ENCODE measurements at places on chromosomes 3 and 15. TPM values are rescaled to one million over a fixed set of nuclear protein-coding genes. Genes with fewer than 3 reads are reported as not detected.

Gene AMIGO3
- not detected for polyA plus RNA-seq

DNA sequence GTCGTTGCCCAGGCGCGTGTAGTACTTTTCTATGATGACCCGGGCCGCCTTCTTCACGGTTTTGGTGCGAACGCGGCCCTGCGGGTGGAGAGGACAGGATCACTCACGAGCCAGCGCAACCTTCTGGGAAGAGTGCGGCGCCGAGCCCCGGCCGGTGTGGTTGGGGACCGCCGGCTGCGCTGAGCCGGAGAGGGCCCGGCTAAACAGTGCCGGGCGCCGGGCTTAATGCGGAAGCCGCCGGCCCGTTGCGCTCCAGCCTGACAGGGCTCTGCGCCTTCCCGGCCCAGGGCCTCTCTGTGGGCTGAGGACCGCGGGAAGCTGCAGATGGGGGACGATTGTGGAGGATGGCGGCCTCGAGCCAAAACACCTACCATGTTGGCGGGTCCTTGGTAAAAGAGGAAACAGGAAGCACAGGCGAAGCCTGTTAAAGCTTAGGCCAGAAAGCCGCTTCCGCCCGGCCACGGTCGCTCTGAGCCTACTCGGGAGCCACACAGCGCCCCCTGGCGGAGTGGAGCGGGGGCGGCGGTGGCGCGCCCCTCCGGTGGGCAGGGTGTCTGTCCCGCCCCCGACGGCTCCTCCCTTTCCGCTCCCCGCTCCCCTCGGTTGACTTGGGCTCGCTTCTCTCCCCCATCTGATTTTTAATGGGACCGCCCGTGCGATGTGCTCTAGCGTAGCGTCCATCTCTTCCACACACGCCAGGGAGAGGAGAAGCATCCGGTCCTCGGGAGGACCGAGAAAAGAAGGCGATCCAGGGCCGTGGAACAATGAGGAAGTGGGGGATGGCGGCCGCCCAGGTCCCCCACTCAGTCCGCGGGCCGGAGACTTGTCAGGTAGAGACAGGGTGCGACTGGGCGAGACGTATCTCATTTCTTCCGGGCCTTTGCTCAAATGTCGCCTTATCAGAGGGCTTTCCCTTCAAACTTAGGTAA is at the start of gene RPS17:
TSS of gene RPS17 (minus strand) at position 403 of the 929 bp plus-strand sequence. CDS start at position 374, 29 bp downstream.
- no peaks in the 10 kb centered on the region for H3K27me3 ChIP-seq
- peaks cover 23% of the 10 kb centered on the region for H3K36me3 ChIP-seq
- peak within 1 kb of the TSS; percentile 90 for H3K27ac ChIP-seq

- no peak for DNase-seq
- no peaks in the 10 kb centered on the region for H3K4me1 ChIP-seq
- H3K4me3 ChIP-seq = no peak overlapping the region
- H3K27ac ChIP-seq = no peak overlapping the region
- H3K36me3 ChIP-seq = no peaks in the 10 kb centered on the region
Observed at GRCh38 chr15:75008629-75009326, 13.4 kb downstream of the SCAMP5 start.

- no peaks in the 10 kb centered on the region for H3K4me1 ChIP-seq
- H3K27me3 ChIP-seq = no peaks in the 10 kb centered on the region
- no peak overlapping the region for H3K4me3 ChIP-seq
- H3K27ac ChIP-seq = no peak overlapping the region
- no peaks in the 10 kb centered on the region for H3K36me3 ChIP-seq
Observed at GRCh38 chr3:122283796-122284445, 41.1 kb upstream of the CSTA start.

GRCh38 chr3:52108302-52109232 is 45.7 kb downstream of the POC1A start:
- H3K27ac ChIP-seq = no peak overlapping the region
- DNase-seq = no peak
- no peak overlapping the region for H3K4me3 ChIP-seq
- no peaks in the 10 kb centered on the region for H3K4me1 ChIP-seq
- no peaks in the 10 kb centered on the region for H3K27me3 ChIP-seq
- H3K36me3 ChIP-seq = no peaks in the 10 kb centered on the region

DNA sequence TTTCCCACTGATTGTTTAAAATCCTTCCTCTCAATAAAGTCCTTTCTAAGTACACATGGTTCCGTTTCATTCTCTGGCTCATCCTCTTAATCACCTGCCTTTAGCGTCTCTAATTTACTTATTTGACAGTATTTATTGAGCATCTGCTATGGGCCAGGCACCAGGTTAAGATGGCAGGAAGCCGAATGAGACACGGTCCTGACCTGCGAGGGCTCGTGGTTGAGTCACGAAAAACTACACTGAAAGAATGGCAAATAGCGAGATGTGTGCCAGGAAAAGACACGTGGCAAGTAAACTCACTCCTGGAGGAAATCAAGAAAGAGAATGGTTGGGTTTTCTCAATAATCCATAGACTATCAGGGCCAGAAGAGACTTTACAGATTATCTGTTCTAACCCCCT is 60.9 kb downstream of the HES1 start:
- no peaks in the 10 kb centered on the region for H3K36me3 ChIP-seq
- no peaks in the 10 kb centered on the region for H3K27me3 ChIP-seq
- DNase-seq = no peak

DNA sequence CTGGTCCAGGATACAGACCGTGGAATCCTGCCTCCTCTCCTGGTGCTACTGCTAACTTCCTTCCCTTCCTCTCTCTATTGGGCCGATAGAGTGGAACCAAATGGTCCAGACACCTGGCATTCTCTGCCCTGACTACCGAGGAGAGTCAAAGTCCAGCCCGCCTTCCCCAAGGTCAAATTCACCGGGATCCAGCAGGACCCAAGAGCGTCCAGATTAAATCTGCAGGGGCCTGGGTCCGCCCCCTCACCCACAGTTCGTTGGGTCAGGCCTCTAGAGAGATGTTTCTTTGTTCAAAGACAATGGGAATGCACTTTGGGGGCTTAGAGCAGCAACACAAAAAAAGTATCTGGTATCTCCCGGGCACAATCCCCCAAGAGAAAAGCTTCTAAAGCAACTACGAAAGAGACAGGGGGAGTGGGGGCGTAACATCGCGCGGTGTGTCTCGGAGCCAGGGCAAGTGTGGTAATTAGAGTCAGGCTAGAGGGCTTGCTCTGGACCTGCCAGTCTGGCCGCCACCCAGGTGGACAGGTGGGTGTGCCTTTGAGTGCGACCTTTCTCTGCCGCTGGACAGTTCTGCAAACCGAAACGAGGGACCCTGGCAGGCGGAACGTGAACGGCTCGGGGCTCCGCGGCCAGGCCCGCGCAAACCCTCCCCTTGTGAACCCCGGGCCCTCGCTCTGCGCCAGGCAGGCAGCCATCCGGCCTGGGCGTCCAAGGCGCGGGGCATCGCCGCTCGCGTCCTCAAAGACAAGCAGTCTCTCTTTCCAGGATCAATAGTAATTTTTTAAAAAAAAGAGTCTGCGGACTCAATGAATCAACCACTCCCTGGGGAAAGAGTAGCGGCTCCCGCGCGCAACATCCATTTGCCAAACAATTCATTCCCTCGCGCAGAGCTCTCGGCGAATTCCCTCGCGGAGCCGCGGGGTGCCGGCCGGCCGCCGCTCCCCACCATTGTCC is 806 bp downstream of the KLHL25 start:
- peak overlapping the region; percentile 53 for H3K4me3 ChIP-seq
- DNase-seq = peak; percentile 37
- no peaks in the 10 kb centered on the region for H3K36me3 ChIP-seq
- peak overlapping the region; percentile 84 for H3K27ac ChIP-seq
- H3K27me3 ChIP-seq = no peaks in the 10 kb centered on the region

Gene NME9
- 0.52 TPM for polyA plus RNA-seq

DNA sequence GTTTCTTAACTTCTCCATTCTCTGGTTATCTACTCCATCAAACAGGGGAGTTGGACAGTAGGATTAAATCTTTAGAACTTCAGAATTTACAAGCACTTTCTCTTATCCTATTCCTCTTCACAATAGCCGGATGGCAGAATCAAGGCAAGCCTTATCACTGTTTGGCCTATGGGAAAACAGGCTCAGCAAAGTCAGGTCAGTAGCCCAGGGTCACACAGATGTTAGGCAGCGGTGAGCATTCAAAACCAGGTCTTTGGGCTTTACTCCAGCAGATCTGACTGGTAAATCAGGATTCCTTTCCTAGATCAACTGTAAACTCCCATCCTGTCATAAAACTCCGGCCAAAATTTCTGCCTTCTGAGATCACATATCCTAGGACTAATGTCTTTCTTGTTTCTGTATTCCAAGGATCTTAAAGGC is 258.4 kb downstream of the OPA1 start:
- DNase-seq = no peak
- no peak overlapping the region for H3K4me3 ChIP-seq
- no peak overlapping the region for H3K27ac ChIP-seq
- no peaks in the 10 kb centered on the region for H3K4me1 ChIP-seq
- H3K36me3 ChIP-seq = no peaks in the 10 kb centered on the region

Gene SUSD5
- polyA plus RNA-seq = not detected

DNA sequence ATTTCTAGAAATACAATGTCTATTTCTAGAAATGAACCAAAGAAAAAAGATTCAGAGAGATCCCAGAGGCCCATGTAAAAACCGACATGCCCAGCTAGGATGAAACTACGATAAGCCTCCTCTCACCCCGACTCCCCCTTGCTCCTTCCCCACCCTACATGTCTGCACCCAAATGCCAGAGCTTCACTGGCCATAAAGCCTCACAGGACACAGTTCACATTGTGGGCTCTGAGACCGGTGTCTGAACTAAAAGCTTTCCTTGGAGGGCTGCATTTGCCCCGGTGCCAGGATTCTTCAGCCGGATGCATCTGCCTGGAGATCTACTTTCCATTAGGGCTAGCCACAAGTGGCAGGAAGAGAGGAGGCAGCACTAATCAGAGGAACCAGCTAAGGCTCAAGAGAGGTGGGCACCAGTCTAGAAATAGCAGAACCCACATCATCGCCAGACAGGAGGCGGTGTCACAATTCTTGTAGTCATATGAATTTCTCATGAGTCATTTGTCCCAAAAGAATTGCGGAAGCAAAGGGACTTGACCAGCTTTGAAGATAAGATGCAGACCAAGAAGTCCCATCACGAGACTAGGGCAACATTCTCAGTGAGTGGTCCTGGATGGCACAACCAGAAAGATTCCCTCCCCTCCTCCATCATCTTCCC is 353.6 kb downstream of the NTRK3 start:
- no peaks in the 10 kb centered on the region for H3K36me3 ChIP-seq
- no peak for DNase-seq
- no peak overlapping the region for H3K4me3 ChIP-seq
- no peak overlapping the region for H3K27ac ChIP-seq
- no peaks in the 10 kb centered on the region for H3K27me3 ChIP-seq

DNA sequence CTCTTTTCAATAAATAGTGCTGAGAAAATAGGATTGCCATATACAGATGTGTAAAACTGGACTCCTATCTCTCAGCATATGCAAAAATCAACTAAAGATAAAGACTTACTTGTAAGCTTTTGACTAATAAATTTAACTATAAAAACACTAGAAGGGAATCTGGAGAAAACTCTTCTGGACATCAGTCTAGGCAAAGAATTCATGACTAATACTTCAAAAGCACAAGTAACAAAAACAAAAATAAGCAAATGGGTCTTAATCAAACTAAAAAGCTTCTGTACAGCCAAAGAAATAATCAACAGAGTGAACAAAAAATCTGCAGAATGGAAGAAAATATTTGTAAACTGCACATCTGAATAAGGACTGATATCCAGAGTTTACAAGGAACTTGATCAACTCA is 1122.2 kb downstream of the TBL1XR1 start:
- H3K27ac ChIP-seq = no peak overlapping the region
- no peak for DNase-seq
- no peaks in the 10 kb centered on the region for H3K36me3 ChIP-seq
- no peak overlapping the region for H3K4me3 ChIP-seq
- H3K4me1 ChIP-seq = no peaks in the 10 kb centered on the region

- H3K4me1 ChIP-seq = no peaks in the 10 kb centered on the region
- H3K36me3 ChIP-seq = no peaks in the 10 kb centered on the region
- H3K27ac ChIP-seq = no peak overlapping the region
- H3K4me3 ChIP-seq = no peak overlapping the region
Observed at GRCh38 chr3:123271466-123272159, 69.9 kb downstream of the SEC22A start.

- H3K4me1 ChIP-seq = no peaks in the 10 kb centered on the region
- peaks cover 71% of the 10 kb centered on the region for H3K36me3 ChIP-seq
- no peaks in the 10 kb centered on the region for H3K27me3 ChIP-seq
- H3K27ac ChIP-seq = no peak overlapping the region
Observed at GRCh38 chr3:45516829-45517228, 77.7 kb upstream of the LIMD1 start.

Gene ASB7
- polyA plus RNA-seq = 11.8 TPM

- no peaks in the 10 kb centered on the region for H3K4me1 ChIP-seq
- no peak overlapping the region for H3K4me3 ChIP-seq
- H3K36me3 ChIP-seq = no peaks in the 10 kb centered on the region
- H3K27me3 ChIP-seq = no peaks in the 10 kb centered on the region
- no peak overlapping the region for H3K27ac ChIP-seq
Observed at GRCh38 chr3:154783521-154783931, 296.6 kb upstream of the MME start.

Gene HYPK
- polyA plus RNA-seq = 28.2 TPM

Gene ACKR4
- not detected for polyA plus RNA-seq

DNA sequence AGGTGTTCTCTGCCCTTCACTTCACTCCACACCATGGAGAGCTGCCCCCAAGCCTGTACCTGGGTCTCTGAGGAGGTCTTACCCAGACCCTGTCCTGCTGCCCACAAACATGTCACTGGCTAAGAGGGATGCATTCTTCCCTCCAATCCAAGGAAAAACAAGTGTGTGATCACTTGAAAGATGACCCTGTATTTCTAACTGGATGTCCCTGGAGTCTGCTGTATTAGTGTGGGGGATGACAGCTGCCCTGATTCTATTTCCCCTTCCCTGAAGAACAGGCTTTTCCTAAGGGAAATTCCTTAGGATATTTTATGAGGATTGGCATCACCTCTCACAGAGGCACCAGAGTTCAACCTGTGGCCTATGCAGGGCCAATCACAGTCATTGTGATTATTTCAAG is 55.0 kb upstream of the GATA2 start:
- DNase-seq = no peak
- H3K4me3 ChIP-seq = no peak overlapping the region
- no peaks in the 10 kb centered on the region for H3K36me3 ChIP-seq

Gene CD86
- 0.24 TPM for polyA plus RNA-seq

DNA sequence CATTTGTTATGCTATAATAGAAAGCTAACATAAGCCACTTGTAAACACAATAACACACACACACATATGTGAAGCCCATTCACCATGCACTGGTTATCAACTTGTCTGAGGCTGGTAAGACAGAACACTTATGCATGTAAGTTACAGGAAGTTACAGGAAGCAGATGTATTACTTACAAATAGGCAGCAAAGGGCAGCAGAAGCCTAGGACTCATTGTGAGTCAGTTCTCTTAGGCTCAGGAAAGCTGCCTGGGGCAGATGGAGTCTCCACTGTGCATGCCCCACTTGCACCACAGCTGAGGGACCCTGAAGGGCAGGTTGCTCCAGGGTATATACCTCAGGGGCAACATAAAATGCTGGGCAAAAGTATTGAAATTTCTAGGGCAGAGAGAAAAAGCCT is 748.8 kb upstream of the CCDC54 start:
- H3K27me3 ChIP-seq = no peaks in the 10 kb centered on the region
- H3K36me3 ChIP-seq = no peaks in the 10 kb centered on the region
- H3K27ac ChIP-seq = no peak overlapping the region
- no peak overlapping the region for H3K4me3 ChIP-seq

Gene RAB6B
- 0.26 TPM for polyA plus RNA-seq

GRCh38 chr3:99559196-99559595 is 79.2 kb upstream of the COL8A1 start:
- no peak overlapping the region for H3K27ac ChIP-seq
- H3K4me3 ChIP-seq = no peak overlapping the region
- DNase-seq = no peak
- no peaks in the 10 kb centered on the region for H3K4me1 ChIP-seq
- H3K36me3 ChIP-seq = no peaks in the 10 kb centered on the region
- H3K27me3 ChIP-seq = no peaks in the 10 kb centered on the region

Gene SEMA5B
- not detected for polyA plus RNA-seq

Gene EFCAB12
- polyA plus RNA-seq = not detected

All from naive thymus-derived CD4-positive, alpha-beta T cell (primary cell).